Activated effector memory CD4-positive, alpha-beta T cell treated with anti-CD3 and anti-CD28 coated beads, Interleukin-2, amount 50 U/mL, for 16 hours (primary cell): ENCODE measurements at places on chromosomes 13 and 19.

DNA sequence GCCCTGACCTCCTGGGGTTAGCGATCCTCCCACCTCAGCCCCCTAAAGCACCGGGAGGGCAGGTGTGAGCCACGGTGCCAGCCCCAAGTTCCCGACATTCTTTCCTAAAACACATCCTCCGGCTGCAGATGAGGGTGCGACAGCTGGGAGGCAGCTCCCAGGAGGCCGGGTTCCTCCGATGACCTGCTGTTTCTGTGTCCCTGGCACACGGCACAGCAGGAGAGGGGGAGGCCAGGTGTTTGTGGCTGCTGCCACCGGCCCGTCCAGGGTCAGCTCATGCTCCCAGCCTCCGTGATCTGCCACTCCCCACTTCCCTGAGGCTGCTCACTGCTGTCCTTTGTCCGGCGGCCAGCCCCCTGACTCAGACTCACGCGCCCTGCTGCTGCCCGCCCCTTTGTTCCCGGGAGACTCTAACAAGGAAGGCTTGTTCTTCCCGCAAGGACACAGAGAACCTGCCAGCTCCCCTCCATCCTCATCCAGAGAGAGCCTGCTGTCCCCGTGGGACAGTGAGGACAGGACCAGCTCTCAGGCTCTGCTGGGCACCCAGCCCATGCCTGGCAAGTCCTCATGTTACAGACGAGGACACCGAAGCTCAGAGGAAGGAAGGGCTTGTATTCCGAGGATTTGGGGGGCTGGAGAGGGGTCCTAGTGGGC is 10.6 kb upstream of the MADCAM1 start:
- DNase-seq, result no peak

GRCh38 chr19:33532859-33533460 is 11.4 kb upstream of the PEPD start:
- no peak for DNase-seq

DNA sequence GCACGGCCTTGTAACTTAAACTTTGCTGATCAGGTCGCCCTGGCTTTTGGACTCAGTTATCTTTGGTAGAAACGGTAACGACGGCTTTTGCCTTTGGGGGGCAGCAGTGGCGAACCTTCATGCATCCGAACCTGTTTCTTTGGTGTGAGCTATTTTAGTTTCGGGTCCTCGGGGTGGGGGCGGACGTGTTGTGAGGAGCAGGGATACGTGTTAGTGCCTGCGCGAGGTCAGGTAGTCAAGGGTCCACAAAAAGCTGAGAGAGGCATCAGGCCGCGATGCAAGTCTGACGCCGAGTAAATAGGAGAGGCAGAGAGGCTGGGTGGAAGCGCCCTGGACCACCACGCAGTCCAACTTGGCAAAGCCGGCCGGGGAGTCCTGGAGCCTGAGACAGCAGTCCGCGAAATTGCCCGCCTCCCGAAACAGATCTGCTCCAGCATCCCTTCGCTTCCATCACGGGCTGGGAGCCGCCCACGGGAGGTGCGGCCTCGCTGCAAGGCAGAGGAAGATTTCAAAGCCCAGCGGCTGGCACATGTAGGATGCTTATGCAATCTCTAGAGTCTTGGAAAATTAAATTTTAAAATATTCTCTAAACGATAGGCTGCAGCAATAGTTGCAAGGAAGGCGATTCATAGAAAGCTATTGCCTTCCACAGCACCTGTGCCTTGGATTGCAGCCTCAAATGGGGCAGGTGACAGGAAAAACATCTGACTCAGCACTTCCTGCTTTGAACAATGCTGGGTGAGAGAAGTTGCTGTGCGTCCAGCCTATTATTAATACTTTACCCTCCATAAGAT is 4.6 kb upstream of the TPP2 start:
- DNase-seq, result peak; percentile 92

GRCh38 chr13:57878291-57878690 is 246.7 kb downstream of the PCDH17 start:
- no peak for DNase-seq

GRCh38 chr13:30808600-30808999 is 73.3 kb downstream of the ALOX5AP start:
- no peak for DNase-seq

- no peak for DNase-seq
Observed at GRCh38 chr13:24747248-24748060, 16.5 kb upstream of the RNF17 start.

DNA sequence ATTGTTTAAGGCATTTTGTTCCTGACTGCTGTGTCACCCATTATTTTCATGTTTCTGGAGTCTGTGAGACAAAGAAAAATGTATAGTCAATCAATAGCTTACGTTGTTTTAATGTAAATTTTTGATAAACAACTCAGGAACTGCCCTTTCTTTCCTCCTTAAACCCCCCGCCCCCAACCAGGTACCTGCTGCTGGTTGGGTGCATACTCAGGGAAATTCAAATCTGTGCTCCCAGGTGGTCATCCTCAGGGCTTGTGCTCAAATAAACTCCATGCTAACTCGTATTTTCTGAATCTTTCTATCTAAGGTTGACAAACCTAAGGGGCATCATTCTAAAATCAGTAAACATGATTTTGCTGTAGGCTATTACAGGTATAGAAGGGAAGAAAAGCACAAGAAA is 4.1 kb upstream of the CDC16 start:
- DNase-seq, result no peak

DNA sequence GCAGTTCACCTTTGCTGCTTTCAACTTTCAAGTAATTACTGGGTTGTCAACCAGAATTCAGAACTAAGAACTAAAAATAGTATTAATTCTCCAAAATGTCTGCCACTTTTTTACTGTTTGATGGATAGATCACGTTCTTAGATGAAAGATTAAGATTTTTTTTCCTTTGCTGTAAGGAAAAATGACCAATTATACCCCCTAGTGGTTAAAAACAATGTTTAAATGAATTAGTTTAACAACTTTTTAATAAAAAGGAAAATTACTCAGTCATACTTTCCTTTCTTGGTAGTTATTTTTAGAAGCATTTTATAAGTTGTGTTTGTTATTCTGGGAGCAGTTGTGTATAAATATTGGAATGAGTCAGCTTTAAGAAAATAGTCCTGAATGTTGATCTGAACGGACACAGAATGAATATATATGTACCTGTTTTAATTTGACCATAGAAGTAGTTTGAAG is 4.6 kb downstream of the TM9SF2 start:
- no peak for DNase-seq

DNA sequence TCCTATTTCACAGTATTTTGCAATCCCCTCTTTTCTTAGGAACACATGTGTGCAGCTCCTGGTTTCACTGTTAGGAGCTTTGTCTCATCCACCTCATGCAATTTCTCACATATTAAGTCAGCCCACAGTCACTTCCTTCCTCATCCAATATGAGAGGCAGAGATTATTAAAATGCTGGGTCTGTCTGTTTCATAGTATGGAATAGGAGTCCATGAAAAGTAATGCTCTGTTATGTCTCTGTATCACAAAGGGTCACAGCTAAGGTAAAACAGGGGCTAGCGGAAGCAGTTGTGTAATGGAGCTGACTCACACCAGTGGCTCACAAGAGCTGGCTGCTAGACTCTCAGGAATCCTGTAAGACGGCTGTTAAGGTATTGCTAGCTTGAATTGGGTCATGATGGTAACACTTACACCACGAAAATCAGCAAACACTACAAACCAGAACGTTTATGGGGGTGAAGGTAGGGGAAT is 216.5 kb downstream of the EFNB2 start:
- no peak for DNase-seq

DNA sequence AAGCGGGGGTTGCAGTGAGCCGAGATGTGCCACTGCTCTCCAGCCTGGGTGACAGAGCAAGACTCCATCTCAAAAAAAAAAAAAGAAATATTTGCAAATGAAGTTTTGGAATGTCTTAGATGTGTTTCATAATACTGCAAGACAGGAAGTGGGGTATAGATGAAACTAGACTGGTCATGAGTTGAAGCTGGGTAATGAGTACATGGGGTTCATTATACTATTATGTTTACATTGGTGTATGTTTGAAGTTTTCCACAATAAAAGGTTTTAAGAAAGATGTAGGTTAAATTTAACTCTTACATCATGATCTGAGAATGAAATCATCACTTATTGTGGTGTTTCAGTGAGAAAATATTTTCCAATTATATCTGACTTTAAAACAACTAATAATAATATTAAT is 19.0 kb downstream of the FNDC3A start:
- no peak for DNase-seq

GRCh38 chr13:20191311-20192157 is 1.2 kb downstream of the GJB2 start:
- no peak for DNase-seq

DNA sequence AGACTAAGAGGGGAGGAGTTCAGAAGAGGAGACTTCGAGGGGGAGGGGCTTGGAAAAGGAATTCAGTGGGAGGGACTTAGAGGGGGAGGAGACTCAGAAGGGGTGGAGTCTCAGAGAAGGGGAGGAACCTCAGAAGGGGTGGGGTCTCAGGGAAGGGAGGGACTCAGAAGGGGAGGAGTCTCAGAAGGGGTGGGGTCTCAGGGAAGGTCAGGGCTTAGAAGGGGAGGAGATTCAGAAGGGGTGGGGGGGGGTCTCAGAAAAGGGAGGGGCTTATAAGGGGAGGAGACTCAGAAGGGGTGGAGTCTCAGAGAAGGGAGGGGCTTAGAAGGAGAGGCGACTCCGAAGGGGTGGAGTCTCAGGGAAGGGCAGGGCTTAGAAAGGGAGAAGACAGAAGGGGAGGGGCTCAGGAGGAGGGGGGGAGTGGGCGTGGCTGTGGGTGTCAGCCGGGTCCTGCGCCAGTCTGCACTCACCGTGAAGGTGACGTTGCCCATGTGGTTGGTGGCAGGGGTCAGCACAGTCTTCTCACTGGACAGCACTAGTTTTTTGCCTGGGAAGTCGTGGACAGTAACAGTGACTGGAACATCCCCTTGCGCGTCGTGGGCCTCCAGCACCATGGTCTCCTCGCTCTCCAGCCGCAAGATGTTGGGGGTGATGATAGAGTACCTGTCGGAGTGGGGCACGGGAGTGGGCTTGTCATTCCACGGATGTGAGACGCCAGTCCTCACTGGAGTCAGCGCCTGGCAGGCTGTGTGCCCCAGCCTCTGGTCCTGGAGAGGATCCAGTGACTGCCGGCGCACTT is 1.5 kb downstream of the C3 start:
- no peak for DNase-seq

DNA sequence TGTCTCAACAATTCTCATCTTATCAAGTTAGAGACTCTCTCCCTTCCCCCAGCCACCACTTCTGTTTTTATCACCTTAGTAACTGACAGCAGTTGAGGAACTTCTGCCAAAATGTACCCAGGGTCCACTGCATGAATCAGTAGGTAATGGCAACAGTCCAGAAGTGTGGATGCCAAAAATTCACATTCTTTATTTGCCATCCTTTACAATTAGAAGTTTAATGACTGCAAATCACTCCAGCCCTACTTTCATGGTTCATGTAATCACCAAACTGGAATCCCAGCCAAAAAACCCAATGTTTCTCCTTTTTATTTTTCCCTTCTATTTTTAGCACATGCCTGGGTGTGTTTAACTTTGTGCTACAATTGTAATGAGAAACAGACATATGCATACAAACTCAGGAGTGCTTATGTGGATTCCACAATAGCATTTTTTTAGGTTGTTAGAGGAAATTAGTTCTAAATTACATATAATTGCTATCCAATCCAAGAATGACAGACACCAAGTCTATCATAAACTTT is 243.5 kb downstream of the RGCC start:
- DNase-seq, result no peak

GRCh38 chr13:86283031-86283430 is 483.8 kb upstream of the SLITRK6 start:
- DNase-seq, result no peak

DNA sequence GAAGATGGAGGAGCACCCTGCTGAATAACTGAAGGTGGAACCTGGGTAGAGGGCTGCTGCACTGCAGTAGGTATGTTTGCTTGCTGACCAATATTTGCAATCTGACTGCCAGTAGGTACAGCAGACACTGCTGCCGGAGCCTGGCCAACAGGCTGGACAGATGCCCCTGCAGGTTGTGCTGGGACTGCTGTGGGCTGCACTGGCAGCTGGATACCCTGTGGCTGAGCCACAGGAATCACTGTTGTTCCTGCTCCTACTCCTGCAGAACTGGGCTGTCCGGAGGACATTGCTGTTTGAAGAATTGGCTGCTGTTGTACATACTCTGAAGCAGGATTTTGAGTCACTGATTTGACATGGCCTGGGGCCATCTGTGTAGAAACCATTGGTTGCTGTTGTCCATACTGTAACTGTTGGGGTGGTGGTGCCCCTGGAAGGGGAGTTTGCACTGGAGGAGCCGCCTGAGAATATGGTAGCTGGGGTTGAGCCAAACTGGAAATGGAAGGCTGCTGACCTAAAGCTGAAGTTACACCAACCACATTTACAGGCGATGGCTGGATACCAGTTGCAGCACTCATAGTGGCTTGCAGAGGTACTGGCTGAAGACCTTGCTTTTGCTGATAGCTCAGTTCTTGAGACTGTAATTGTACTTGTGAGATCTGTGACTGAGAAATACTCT is 2.2 kb downstream of the TSC22D1 start:
- DNase-seq, result no peak

DNA sequence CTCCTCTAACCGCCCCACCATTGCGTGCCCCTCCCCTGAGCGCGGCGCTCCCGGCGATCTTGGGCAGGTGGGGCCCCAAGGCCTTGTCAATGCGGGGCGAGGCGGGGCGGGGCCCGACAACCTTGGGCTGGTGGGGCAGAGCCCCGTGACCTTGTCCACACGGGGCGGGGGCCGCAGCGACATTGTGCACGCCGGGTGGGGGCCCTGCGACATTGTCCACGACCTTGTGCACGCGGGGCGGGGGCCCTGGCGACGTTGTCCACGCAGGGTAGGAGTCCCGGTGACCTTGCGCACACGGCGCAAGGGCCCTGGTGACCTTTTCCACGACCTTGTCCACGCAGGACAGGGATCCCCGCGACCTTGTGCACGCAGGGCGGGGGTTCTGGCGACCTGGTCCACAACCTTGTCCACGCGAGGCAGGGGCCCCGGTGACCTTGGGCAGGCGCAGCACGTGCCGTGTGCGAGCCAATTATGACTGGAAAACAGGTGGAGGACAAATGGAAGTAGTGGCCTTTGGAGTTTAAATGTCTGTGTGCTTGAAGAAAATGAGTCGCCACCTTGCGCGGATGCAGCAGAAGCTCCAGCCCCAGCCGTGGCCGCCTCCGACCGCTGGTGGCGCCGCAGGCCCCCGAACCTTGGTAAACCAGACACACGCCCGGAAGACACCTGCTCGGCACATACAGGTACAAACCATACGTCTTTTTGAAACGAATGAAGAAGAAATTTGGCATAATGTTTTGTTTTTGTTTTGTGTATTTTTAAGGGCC is 62.6 kb downstream of the LATS2 start:
- DNase-seq, result no peak

DNA sequence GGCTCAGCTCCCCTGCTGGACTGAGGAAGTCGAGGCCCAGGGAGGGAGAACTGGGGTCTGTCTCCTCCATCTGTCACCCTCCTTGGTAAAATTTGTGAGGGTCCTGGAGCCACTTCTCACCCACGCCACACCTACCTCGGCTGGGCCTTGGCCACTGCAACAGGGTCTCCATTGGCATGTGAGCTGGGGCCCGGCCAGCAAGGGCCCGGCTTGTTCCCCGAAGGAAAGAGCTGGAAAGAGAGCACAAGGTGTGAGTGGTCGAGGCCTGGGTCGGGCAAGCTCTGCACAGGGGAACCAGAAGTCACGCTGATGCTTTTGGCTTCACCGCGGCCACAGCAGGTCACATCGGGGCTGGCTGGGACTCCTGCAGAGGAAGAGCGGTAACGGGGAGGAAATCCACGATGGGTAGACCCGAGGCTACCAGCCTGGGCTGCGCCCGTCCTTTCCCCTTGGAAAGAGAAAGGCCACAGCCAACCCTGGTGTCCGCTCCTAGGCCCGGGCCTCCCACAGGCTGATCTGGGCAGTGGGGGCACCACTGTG is 9.0 kb downstream of the NANOS3 start:
- no peak for DNase-seq

- DNase-seq, result no peak
Observed at GRCh38 chr13:84903391-84903790, 895.8 kb downstream of the SLITRK6 start.
